ENCODE measurements at places on chromosomes 12 and 14.

GRCh38 chr14:77102154-77102553 is 4.1 kb downstream of the CIPC start:
- DNase-seq: no peak

DNA sequence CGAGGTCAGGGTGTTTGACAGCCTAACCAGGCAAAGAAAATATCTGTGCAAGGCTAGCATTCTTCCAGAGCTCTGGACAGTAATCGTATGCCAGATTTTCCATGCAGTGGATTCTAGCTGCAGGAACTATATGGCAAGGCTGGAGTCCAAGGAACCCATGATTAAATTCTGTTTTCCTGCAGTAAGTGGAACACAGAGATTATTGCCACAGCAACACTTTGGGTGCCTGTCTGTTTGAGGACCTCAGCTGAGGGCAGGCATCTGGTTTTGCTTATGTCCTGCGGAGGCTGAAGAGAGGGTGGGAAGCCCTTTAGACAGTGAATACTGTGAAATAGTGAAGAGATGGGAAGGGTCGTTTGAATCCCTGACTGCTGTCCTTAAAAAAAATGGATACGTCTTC is 104.4 kb downstream of the DAD1 start:
- no peak for DNase-seq

- no peak for DNase-seq
Measured at GRCh38 chr14:96494331-96494730, 7.9 kb upstream of the PAPOLA start.

GRCh38 chr12:19804737-19805136 is 365.4 kb downstream of the AEBP2 start:
- no peak for DNase-seq

DNA sequence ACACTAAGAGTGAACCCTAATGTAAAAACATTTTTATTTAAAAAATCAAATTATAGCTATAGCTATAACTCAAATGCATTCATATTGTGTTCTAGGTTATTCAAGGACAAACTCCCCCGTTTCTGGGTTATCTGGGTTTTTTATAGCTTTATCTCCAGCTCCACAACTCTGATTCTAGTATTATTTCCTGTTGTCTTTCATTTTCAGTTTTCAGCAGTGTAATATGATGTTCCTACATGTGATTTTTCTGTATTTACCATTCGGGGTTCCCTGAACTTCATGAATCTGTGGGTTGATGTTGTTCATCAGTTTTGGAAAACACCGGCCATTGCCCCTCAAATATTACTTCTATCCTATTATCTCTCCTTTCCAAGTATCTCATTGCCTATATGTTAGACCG is 221.9 kb upstream of the FOXN3 start:
- no peak for DNase-seq

GRCh38 chr14:44962334-44963043 is 499 bp downstream of the TOGARAM1 start:
- DNase-seq: peak; percentile 18

- no peak for DNase-seq
Measured at GRCh38 chr14:56273155-56273554, 154.9 kb downstream of the PELI2 start.

- no peak for DNase-seq
Measured at GRCh38 chr14:67517083-67517482, 16.0 kb upstream of the PLEKHH1 start.

GRCh38 chr12:19186722-19187661 is 57.5 kb downstream of the PLEKHA5 start:
- DNase-seq: no peak

DNA sequence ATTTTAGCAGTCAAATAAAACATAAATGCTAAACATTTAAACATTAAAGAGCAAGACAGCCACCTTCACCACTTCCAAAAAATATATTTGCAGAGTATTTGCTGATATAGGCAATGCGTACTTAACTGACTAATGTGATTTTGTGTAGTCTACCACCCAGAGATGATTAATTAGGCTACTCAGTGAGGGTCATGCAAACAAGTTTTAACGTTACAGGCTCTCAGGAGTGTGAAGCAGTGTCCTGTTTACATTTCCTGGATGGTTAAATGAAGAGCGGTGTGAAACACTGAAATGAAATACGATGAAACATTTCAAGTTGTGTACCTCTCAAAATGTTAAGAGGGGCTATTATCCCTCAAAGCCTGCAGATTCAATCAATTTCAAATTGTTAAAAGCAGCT is 165.8 kb upstream of the LRIG3 start:
- DNase-seq: no peak

DNA sequence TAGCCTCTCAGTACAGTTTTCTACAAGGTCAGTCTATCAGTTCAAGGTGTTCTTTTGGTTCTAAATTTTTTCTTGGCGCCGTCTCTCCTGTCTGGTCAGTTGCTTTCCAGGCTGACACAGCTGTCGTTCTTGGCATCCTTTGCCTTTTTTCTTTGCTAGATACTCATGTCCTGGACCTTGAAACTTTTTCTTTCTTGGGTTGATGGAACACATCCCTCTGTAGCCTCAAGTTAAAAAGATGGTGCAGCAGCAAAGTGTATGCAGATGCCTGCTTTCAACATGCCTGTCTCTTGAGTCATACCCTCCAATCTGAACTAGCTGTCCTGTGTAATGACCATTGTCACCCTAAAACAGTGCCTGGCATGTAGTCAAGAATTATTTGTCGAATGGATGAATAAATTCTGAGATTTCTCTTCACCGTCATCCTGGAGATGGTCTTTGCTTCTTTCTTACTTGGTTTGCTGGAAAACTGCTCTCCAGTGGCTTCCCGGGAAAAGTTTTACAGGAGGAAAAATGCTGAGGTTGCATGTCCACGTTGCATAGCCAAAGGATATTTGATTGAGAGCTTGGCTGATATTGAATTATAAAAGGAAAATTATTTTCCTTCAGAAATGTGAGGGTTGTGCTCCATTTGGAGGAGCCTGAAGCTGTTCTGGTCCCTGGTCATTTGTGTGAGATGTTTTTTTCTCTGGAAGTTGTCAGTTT is 4.6 kb downstream of the NYNRIN start:
- DNase-seq: no peak

DNA sequence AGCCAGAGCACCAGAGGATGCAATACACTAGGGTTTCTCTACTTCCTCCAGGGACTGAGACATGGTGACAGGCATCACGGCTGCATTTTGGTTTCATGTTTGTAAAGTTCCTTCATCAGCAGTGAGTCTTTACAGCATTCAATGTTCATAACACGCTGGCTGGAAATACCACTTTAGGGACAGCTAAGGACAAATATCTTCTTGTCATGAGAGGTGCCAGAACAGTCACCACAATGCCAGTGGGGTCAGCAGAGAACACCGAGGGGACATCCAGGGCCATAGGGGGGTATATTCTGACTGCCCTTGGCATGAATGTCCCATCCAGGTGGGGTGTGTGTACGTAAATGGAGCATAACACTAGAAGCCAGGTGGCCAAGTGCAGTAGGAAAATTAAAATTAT is 72.3 kb downstream of the CCDC60 start:
- no peak for DNase-seq

Data from activated naive CD4-positive, alpha-beta T cell treated with anti-CD3 and anti-CD28 coated beads, Interleukin-2, amount 50 U/mL, for 16 hours (primary cell).